ENCODE measurements at places on chromosomes 13 and 19.

DNA sequence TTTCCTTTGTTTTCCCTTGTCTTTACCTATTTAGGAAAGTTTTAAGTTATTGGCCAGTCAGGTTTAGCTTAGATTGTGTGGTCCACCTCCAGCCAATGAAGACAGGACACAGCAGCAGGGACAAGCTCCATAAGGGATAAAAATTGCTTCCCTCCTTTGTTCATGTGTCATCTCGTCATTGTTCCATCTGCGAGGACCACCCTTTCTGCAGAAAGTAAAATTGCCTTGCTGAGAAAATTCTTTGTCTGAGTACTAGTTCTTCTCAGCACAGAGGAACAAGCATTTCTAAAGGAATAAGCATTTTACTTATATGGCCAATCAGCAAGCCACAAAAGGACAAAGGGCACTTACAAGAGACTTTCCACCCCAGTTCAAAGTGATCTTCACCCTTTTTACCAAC lies 11.4 kb downstream of the ZNF560 start:
- DNase-seq: no peak

DNA sequence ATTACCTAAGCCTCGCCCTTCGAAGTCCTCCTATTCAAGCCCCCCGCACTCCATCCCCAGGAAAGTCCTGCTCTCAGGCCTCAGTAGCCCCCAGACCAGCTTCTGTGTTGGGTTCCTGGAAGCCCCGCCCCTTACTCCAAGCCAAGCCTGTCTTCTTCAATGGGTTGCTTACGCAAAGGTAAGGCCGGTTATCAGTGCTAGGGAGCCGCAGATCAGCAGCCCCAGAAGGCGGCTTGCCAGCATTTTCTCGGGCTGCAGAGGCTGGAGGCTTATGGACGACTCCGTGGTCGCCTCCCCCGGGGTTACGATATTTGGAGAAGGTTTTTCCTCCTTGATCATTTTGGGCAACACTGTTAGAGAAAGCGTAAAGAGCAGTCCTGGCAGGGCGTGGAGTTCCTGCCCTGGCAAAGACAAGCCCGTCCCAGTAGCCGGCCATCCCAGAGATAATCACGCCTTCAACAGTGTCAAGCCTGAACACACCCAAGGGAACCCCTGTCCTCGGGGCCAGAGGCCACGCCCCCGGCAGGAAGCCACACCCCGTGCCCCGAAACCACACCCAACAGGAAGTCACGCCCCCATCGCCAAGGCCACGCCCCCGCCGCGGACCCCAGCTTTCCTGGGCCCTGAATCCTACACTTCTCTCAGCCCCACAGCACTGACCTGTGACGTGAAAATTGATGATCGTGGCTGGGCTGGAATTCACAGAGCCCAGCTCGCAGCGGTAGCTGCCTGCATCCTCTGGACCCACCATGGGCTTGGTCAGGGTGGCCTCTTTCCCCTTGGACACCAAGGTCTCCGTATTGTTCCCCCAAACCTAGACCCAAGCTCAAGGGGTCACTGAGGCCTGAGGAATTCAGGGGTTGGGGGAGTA lies 954 bp upstream of the RASIP1 start:
- DNase-seq: peak; percentile 11

DNA sequence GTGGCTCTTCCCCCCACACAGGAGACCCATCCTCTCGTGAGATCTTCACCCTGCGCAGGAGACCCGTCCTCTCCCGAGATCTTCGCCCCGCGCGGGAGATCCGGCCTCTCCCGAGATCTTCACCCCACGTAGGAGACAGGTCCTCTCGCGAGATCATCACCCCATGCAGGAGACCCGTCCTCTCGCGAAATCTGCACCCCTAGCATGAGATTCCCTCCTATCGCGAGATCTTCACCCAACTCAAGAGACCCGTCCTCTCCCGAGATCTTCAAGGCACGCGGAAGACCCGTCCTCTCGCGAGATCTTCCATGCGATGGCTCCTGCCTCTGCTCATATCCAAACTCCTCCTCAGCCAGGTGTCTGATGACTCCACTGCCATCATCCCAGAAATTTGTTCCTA lies 24.3 kb downstream of the LAIR2 start:
- no peak for DNase-seq

DNA sequence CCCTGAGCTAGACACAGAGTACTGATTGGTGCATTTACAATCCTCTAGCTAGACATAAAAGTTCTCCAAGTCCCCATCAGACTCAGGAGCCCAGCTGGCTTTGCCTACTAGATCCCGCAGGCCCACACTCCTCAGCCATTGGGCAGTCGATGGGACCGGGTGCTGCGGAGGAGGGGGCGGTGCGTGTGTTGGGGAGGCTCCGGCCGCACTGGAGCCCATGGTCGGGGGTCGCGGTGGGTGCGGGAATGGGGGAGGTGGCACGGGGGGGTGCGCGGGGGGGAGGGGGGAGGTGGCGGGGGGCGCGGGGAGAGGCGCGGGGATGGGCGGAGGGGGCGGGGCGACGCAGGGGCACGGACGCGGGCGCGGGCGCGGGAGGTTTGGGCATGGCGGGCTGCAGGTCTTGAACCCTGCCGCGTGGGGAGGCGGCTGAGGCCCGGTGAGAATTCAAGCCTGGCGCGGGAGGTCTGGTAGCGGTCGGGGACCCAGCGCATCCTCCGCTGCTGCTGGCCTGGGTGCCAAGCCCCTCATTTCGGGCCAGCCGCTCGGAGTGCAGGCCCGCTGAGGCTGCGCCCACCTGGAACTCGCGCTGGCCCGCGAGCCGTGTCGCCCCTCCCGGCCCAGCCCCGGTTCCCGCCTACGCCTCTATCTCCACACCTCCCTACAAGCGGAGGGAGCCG lies 674.1 kb downstream of the SLITRK5 start:
- no peak for DNase-seq

- no peak for DNase-seq
These were observed 1596.6 kb downstream of the SLITRK5 start for GRCh38 chr13:89267734-89268133.

Measured in CD4-positive, alpha-beta T cell treated with Interferon alpha-2 for 1 hour (primary cell).